NCI-H146 (cell line): ENCODE measurements at places on chromosomes 3 and 15.

DNA sequence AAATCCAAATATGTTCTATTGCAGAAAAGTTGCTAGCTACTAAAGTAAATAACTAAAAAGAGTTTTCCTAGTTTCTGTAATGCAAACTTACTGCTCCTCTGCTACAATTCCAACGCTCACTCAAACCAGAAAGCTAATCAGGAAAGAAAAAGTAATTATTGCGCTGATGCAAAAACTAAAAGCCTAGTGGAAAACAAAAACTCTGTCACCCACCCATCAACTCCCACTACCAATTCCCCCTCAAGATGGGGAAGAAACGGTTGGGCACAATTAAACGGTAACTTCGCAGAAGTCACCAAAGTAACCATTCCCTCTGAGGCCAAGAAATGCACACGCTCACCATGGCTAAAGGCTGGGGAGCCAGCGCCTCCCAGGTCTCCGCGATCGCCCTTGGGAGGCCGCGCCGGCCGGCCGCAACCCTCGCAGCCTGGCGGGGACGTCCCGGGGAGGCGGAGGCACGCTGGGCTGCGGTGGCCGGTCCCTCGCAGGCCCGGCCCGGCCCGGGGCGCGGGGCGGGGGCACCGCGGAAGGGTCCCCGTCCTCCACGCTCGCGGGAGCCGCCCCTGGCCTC, 684 bp downstream of the SLTM start:
- peak; percentile 63 for DNase-seq

DNA sequence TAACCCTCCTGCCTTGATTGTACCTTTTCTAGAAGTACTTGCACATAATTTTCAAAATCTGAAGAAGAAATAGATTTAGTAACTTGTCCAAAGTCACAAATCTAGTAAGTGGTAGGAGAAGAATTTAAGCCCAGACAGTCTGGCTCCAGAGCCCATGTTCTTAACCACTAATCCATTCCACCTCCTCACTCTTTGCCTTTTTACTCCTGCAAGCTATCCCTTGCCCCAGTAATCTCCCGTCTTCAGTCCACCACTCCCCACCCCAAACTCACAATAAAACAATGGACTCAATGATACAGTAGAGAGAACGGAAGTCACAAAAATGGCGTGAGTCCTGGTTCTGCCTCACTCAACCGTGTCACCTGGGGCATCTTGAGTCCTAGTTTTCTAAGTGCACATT, 48.7 kb downstream of the SETMAR start:
- no peak for DNase-seq

DNA sequence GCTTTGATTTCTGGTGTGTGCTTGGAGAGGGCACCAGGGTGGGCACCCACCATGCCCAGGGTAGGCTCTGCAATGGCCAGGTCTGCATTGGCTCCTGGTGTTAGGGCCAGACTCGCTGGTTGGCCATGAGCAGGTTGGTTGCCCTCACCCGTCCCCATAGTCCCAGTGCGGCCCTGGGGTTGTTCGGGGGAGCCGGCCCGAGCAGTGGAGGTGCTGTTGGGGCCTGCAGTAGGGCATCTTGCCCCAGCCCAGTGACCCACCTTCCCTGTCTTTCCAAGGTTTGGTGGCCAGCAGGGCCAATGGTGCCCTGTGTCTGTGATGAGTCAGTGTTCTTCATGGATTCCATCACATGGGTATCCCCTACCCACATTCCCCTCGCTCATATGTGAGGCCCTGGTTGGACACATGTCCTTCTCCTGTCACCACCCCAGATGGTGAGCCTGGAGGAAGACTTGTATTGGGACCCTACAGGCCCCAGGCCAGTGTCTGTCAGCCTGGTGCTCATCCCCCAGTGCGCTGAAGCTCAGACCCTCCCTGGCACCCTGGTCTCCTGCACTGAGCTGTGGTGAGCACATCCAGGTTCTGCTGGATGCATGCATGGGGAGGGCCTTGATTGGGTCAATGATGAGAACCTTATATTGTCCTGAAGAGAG, 190.1 kb downstream of the UBE3A start:
- no peak for DNase-seq

DNA sequence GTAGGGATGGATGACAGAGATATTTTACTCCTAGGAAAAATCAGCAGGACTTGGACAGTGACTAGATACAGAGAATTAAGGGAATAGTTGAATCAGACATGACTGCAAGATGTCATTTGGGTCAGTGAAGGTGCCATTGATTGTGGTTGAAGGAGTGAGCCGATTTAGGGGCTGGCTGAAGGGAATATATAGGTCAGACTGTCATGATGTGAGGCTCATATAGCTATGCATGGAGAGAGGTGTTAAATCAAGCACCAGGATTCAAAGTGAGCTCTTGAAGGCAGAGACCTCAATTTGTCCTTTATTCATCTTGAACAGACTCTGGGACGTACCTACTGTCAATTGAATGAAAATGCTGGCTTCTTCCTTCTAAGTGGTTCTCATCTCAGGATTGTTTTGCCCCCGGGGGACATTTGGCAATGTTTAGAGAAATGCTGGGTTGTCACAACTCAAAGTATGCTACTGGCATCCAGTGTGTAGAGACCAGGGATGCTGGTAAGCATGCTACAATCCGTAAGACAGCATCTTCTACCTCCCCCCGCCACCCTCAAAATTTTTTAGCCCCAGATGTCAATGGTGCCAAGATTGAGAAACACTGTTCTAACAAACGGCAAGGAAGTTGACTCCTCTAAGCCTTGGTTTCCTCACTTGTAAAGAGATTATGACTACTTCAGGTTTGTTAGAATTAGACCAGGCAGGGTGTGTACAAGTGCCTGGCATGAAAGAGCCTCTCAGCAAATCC, 7.8 kb downstream of the ATP2C1 start:
- DNase-seq = no peak
